Stimulated activated CD8-positive, alpha-beta memory T cell treated with anti-CD3 and anti-CD28 coated beads, Interleukin-15, amount 100 ng/mL, for 4 hours (primary cell): ENCODE measurements at places on chromosomes 1 and 21.
A peak's percentile ranks its signal among the peaks of the same experiment; 100 is the strongest.

- DNase-seq, result no peak
Observed at GRCh38 chr1:57489358-57490036, 65.6 kb upstream of the DAB1 start.

GRCh38 chr1:180182643-180183311 is 28.1 kb downstream of the QSOX1 start:
- DNase-seq, result no peak

DNA sequence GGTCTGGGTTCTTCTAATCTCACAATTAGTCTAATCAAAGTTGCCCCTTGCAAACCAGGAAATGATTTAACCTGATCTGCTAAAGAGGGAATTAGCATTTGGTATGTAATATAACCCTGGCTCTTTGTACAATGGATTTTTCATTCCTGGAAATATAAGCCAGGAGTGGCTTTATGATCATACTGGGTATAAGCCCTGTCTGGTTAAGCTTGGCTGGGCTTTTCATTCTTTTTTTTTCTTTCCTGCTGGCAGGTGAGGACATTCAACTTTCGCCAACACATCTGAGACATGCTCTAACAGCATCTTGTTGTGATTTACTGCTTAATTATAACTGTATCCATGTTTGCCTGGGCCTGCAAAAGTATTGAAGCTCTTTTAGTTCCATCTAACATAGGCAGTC is 20.4 kb upstream of the SDE2 start:
- no peak for DNase-seq

DNA sequence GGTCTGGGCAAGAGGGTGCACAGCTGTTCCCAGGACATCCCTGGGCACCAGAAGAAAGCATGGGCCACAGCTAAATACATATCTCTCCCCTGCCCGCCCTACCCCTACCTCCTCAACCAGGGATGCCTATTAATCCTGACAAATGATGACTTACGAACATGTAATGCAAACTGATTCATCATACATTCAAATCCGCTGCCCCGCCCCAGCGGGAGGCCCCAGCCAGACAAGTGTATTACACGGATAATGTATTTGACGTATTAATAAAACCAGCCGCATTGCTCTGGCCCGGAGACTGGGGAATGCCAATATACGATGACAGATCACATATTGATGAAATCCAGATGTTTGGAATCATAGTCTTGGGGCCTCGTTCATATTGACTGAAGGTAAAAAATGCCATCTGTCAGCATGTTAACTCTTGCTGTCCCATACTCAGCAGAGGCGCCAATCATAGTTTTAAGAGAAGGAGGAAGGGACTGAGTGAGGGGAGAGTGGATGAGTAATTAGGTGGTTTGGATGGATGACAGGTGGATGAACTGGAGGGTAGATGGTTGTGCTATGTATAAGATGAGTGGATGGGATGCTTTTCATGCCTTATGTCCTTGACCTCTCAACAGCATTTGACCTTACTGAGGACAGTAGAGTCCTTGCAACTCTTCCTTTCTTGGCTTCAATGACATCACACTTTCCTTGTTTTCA is 68.2 kb downstream of the TMEM53 start:
- DNase-seq, result no peak

DNA sequence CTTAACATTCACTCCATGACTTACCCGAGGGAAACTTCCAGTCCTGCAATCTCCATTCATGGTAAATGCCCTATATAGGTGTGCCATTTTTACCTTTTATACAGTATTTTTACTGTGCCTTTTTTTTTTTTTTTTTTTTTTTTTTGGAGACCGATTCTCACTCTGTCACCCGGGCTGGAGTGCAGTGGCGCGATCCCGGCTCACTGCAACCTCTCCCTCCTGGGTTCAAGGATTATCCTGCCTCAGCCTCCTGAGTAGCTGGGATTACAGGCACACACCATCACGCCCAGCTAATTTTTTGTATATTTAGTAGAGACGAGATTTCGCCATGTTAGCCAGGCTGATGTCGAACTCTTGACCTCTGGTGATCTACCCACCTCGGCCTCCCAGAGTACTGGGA is 124.4 kb upstream of the PLPPR4 start:
- DNase-seq, result no peak

GRCh38 chr1:193562121-193562520 is 375.7 kb upstream of the B3GALT2 start:
- DNase-seq, result no peak

DNA sequence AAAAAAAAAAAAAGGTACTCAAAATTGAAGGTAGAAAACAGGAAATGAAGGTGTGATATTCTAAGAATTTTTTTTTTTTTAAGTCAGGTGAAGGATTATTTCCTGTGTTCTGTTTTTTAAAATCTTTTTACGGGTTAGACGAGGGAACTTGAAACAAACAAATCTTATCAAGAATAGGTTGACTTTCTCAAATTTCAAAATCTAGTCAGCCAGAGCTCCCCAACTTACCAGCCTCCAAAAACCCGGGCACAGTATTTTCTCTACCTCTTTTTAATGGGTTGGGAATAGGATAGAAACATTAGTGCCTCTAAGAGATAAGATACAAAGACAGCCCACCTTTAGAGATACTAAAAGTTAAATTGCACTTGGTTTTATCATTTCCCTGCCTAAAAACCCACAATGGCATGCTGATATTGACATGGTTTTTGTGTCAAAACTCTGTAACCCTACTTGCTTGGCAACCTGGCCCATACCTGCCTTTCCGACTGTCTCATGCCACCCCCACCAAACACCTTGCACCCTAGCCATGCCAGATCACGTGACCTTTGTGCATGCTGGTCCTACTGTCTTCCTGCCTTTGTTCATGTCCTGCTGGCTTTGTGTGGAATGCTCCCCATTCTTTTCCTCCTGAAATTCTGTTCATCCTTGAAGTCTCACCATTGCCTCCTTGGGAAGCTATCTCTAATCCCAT is 4.2 kb downstream of the RCAN3 start:
- DNase-seq, result no peak

DNA sequence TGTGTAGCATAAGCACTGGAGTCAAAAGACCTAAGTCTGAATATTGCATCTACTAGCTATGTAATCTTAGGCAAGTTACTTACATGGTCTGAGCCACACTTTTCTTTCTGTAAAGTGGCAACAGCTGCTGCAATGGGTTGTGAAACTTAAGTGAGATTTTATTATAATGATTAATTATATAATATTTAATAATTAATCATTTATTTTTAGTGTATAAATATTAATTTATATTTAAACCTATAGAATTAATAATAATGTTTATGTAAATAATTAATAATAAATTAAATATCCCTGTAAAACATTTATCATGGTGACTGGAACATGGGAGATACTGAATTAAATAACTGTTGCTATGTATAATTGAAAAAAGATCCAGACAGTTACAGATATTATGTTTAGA is 180.3 kb downstream of the LRRC40 start:
- no peak for DNase-seq

DNA sequence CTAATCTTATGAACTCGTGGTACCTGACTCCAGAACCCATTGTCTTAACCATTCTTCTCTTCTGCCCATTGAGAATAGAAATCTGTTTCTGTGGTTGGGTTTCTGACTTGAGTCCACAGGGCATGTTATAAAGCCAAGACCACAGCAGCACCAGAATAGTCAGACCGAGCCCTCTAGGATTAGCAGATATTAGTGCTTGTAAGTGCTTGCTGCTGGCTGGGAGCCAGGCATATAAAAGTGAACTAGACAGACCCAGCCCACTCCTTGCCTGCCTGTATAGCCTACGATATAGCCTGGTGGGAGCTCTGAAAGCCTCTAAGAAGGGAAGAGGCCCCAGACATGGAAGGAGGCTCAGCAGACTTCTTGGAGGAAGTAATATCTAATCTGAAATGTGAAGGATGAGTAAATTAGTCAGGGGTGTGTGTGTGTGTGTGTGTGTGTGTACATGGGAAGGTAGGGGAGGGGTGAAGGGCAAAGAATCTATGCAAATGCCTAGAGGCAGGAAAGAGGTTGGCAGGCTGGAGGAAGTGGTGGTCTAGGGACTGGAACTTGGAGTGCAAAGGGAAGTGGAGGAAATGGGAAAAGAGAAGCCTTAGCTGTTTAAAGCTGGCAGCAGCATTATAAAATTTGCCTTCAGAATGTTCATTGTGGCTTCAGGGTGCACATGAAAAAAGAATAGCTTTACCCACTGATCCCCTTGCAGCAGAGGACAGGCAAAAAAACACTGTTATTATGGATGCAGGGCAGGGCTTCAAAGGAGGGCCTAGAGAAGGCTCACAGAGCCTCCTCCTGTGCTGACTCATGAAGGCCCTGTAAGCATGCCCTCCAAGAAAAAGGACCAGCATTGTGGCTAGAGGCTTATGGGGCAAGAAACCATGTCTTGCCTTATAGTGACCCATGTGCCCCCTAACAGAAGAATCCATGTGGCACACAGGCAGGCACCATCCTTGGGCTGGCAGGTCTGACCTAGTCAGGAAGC is 169.2 kb downstream of the LMX1A start:
- no peak for DNase-seq

DNA sequence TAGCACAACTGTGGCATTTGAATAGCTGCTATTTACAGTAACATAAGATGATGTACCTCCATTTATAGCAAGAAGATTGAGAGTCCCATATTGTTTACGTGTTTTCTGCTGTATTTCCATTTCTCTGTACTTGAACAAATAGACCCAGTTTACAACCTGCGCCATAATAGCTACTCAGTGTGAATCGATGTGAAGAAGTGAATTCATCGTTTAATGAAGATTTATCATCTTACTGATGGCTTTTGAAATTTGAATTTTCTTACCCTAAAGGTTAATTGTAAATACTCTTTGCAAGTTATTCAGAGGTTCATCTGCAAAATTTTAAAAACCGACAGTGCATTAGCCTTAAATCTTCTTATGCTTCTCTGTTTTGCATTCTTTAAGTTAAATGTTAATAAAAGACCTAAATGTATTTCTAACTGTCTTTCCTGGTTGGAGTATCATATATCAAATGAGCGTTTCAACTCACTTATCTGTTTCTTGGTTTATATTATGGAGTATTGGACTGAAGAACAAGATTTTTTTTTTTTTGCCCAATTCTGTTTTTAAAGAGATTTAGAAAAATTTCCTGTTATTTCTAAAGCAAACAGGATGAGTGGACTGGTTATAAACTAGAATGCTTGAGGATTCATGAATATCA is 2.2 kb downstream of the MACO1 start:
- no peak for DNase-seq

- no peak for DNase-seq
Observed at GRCh38 chr1:22775478-22775877, 64.8 kb downstream of the EPHB2 start.

DNA sequence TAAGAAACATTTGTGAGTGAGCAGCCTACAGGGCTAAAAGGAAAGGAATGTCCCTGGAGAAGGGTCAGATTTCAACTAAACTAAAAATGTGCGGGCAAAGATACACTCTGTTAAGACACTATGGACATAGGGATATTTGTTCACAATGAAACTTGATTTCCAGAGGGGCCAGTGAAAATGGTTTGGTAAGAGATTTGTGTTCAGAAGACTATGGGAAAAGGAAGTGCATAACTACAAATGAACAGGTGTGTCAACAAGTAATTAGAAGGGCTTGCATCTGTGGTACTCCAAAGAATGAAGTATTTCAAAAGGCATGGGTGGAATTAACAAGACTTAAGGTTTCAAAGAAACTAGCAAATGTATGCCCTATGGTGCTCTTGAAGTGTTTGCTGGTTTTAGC is 60.4 kb downstream of the NME7 start:
- DNase-seq, result no peak

GRCh38 chr21:43865540-43866259 is 677 bp downstream of the AGPAT3 start:
- DNase-seq, result peak; percentile 29

- DNase-seq, result no peak
Observed at GRCh38 chr1:216184126-216184680, 239.0 kb downstream of the USH2A start.
